ENCODE measurements at places on chromosomes 16 and 17.

DNA sequence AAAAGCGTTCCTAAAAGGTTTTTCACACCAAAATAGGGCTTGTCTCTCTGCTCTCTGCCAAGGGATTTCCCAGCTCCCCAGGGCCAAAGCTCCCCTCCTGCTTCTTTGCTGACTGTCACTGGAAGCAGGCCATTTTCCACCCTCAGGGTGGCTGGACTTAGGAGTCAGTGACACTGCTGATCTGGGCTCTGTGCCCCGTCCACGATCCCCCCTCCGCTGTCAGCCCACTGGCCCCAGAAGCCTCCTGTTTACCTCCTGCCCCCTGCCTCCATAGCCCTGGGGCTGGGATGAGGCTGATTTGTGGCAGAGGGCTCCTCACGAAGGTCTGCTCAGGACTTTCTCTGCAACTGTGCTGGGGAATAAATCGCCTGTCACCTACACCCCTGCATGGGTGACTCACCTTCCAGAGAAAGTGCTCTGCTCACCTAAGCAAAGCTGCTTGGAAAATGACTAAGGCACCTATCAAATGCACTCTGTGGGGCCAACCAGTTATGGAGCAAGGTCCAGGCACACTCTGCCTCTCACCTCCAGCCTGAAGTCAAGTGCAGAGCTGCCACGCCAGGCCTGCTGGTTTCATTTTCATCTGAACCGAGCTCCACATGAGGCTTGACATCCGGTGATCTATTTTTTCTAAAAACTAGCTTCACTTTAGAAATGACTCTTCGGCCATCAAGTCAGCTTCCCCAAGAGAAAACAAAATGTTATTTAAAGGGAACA is 4.9 kb downstream of the MAP3K14 start:
- DNase-seq: no peak

GRCh38 chr17:17816240-17816814 is 20.5 kb downstream of the SREBF1 start:
- no peak for DNase-seq

GRCh38 chr16:88779406-88780141 is 5.4 kb downstream of the PIEZO1 start:
- DNase-seq: no peak

- no peak for DNase-seq
Measured at GRCh38 chr16:4347010-4347409, 4.1 kb downstream of the PAM16 start.

DNA sequence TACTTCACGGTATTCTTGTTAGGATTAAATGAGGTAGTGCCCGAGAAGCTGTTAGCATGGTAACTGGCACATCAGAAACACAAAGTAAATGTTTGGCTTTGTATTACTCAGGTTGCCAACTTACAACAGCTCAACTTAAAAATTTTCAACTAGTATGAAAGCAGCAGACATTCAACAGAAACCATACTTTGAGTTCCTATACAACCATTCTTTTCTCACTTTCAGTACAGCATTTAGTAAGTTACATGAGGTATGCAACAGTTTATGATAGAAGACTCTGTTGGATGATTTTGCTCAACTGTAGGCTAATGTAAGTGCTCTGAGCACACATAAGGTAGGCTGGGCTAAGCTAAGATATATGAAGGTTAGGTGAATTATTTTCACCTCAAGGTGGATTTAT is 7.7 kb downstream of the CENPN start:
- no peak for DNase-seq

DNA sequence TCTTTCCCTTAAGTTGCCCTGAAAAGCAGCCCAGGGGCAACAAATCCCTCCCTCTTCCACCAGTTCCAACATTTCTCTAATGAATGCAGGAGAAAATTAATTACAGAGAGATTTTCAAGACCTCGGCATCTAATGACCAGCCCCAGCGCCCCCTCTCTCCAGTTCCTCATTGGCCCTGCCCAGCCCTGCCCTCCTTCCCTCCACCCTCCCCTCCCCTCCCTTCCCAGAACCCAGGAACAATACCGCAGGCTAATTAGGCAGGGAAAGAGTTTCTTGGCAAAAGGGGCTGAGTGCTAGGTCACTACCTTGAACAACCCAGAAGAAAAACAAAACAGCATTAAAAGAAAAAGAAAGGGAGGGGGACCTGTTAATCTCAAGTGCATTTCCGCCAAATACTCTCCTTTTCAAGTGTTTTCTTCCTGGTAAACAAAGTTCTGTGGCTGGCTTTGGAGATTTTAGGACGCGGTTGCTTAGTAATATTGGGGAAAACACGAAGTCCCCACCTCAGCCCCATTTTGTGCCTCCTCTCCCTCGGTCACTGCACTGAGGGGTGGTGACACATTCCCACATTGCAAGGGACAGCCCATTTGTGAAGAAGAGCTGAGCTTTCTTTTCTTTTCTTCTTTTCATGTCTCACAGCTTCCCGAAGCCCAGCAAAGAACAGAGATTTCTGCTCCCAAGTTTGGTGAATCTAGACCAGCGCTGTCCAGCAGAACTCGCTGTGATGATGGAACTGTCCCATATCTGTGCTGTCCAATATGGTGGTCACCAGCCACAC is 215.4 kb downstream of the SOX9 start:
- peak; percentile 66 for DNase-seq

DNA sequence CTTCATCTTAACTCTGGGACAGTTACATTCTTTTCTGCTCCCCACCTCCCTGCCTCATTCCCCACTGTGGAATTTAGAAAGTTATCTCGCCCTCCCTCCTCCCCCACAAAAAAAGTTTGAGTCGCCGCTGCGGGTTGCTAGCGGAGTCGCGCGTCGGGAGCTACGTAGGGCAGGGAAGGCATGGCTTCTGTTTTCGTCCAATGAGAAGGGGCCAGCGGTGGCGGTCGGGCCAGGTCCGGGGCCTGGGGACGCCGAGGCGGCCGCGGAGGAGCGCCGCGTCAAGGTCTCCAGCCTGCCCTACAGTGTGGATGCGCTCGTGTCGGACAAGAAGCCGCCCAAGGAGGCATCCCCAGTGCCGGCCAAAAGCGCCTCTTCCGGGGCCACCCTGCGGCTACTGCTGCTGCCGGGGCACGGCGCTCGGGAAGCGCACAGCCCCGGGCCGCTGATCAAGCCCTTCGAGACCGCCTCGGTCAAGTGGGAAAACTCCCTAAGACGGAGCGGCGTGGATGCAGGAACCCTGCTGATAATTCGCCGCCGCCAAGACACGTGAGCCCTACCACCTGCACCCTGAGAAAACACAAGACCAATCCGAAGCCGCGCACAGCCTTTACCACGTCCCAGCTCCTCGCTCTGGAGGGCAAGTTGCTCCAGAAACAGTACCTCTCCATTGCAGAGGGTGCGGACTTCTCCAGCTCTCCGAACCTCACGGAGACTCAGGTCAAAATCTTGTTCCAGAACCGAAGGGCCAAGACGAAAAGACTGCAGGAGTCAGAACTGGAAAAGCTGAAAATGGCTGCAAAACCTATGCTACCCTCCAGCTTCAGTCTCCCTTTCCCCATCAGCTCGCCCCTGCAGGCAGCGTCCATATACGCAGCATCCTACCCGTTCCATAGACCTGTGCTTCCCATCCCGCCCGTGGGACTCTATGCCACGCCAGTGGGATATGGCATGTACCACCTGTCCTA is 8.9 kb downstream of the OR4D1 start:
- peak; percentile 86 for DNase-seq

DNA sequence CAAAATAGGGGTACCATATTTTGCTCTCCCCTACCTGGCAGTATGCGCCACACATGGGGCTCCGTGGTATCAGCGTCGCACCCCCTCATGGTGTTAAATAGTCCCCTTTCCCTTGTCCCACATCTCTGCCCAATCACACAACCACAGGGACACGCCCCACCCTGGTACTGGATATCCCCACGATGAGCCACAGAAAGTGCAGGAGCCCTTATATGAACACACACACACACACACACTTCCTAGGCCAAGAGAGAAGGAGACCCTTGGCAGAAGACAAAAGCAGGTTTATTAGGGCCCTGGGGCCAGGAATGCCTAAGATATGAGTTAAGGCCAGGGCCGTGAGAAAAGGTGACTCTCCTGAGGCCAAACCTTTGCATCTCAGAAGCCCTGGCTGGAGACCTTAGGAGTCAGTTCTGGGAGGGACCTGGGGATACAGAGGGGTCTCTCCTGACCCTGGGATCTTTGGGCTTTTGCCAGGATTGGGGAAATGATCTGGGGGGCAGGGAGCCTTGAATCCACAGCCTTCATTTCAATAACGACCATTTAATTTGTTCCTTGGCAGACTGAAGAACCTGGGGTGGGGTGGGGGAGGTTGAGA is 11.6 kb downstream of the COPZ2 start:
- no peak for DNase-seq

- no peak for DNase-seq
Measured at GRCh38 chr17:81928544-81929252, 1.2 kb upstream of the MAFG start.

- no peak for DNase-seq
Measured at GRCh38 chr17:31598921-31599571, 207.6 kb downstream of the RAB11FIP4 start.

DNA sequence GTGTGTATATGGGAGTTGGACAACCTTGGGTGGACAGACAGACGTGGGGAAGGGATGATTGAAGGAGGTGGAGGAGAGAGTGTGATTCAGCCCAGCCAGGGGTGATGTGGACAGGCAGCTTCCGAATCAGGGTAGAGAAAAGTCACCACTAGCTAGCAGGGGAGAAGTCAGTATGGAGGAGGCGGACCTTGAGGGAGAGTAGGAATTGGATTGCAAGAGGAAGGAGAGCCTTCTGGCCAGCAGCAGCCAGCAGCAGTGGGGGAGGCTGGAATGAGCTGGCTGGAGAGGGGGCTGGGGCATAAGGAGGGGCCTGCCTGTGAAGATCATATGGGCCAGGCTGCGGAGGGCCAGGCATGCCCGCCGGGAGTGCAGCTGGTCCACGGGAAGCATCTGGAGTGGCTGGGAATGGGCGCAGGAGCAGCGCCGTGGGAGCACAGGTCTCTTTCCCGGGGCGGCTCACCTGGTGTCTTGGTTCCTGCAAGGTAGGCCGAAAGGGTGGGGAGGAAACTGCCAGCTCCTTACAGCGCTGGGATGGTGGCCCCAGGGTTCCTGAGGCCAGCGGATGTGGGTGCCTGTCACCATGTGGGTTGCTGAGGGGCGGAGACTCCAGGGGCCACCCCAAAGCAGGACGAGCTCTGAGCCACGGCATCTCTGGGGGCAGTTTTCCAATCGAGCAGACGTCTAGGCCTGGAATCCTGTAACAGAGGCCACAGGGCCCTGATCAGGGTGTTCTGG is 235.3 kb downstream of the SEC14L1 start:
- DNase-seq: peak; percentile 67

DNA sequence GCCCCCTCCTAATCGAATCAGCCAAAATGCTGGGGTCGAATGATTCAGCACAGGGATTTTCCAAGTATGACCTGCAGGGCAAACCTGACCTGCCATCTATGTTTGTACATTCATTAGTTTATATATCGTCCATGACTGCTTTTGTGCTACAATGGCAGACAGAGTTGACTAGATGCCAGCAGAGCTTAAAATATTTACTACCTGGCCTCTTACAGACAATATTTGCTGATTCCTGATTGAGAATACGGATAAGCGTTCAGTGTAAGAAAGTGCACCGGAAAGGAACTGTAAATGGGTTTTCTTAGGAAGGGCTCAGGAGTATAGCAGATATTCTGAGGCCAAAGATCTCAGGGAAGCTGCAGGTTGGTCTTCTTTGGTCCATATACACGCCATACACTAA is 11.7 kb upstream of the TOM1L1 start:
- no peak for DNase-seq

DNA sequence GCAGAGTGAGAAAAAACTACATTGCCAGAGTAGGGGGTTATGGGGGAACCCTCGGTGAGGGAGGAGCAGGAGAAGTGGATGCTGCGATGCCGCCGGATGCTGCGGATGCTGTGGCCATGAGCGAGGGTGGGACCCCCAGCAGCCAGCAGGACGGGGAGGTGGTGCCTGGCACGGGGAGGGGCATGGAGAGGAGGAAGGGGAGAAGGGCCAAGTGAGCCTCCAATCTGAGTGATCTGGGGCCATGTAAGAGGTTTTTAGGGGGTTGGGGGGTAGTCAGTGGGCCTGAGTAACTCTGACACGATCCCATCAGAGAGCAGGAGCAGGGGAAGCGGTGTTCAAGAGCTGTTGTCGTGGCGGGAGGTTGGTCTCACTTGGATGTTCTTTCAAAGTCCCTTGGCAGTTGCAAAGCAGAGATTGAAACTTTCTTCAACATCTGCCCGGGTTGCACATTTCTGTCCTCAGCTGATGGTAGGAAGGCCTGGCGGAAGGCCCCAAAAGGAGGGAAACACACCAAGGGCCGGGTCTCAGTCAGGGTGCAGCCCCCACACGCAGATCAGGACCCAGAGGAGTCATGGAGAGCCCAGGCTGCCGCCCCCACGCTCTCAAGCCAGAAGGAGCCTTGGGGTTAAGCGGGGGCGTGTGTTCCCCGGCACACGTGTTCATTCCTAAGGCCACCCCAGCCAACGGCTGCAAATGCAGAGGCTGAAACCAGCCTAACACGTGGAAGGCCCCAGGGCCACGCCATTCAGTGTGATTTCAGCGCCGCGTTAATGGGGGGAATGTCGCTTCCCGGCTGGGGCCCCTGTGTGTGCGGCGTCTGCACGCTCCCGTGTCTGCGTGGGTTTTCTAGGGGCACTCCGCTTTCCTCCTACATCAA is 81.7 kb downstream of the ZDHHC7 start:
- no peak for DNase-seq

- DNase-seq: no peak
Measured at GRCh38 chr17:71234349-71234748, 886.5 kb upstream of the SOX9 start.

- no peak for DNase-seq
Measured at GRCh38 chr17:80291691-80292487, 31.2 kb downstream of the RNF213 start.

GRCh38 chr17:9363440-9364350 is 211.9 kb downstream of the STX8 start:
- no peak for DNase-seq

DNA sequence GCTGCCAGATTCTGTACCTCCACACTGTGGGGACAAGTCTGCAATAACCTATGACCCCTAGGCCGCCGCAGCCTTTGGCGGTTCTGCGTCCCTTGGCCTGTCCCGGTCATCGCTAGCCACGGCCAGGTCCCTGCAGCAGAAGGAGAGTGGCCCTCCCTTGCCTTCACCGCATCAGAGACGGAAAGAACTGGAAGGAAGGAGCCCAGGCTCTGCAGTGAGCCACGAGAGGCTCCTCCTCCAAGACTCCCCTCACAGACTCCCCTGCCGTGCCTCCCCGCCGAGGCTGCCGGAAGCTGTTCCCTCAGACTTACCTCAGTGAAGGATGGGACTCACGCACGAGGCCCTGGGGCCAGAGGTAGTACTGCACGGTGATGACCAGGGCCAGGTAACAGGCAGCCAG is 11.0 kb downstream of the SLC38A8 start:
- DNase-seq: no peak

GRCh38 chr17:79951361-79952264 is 84.1 kb downstream of the TBC1D16 start:
- DNase-seq: peak; percentile 54

DNA sequence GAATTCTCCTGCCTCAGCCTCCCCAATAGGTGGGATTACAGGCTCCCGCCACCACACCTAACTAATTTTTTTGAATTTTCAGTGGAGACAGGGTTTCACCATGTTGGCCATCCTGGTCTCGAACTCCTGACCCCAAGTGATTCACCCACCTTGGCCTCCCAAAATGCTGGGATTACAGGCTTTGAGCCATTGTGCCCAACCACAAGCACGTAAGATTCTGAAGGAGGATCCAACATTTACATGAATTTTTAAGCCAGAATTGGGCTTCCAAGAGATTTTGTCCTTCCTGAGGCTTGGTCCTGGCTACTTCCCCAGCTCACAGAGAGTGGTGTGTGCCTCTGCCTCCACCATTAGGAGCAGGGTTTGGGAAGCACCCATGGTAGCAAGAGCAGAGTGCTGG is 11.1 kb downstream of the G6PC3 start:
- no peak for DNase-seq

- no peak for DNase-seq
Measured at GRCh38 chr17:66522591-66523272, 220.3 kb downstream of the PRKCA start.
